ENCODE measurements at places on chromosomes 6 and 20.

GRCh38 chr6:125888989-125889656, 67.4 kb upstream of the HINT3 start:
- DNase-seq: peak; percentile 40

DNA sequence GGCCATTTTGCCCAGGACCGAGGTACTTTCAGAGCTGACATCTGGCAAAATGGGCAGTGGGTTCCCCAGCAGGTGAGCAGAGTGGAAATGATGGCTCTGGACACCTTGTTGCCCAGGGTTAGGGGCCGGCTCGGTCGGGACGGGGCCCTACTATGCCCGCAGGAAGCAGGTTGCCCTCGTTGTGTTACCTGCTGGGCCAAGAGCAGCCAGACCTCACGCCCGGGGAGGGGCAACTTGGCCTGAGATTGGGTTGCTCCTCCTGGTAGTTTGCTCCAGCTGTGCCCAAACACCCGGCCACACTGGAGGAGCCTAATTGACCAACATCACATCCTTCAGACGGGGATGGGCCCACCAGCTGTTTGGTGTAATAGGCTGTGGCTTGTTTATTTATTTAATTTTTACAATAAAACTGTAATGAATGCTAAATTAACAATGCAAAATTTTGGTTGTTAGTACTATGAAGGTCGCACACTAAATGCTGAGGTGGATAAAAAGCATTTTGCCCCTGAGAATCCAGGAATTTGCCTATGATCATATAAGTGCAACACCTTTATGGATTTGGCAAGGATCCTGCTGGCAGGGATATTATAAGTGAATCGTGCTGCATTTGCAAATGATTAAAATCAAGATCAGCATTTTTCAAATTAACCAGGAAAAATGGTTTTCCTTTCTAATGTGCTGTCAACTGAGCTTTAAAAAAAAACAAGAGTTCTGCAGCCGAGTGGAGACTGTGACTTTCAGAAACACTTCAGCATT, 26.6 kb upstream of the PCMTD2 start:
- DNase-seq: no peak

DNA sequence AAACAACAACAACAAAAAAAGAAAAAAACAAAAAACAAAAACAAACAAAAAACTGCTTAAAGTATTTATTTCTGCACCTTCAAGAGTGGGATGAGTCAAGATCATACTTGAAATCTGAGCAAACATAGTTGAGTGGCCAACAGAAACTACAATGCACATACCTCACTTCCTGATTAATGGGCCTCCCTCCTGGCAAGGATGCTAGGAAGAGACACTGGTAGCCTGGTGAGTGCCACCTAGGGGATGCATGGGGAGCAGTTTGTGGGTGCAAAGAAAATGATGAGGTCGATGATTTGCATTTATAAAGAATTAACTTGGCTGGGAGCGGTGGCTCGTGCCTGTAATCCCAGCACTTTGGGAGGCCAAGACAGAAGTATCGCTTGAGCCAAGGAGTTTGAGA, 808.1 kb downstream of the MAFB start:
- DNase-seq: peak; percentile 51

DNA sequence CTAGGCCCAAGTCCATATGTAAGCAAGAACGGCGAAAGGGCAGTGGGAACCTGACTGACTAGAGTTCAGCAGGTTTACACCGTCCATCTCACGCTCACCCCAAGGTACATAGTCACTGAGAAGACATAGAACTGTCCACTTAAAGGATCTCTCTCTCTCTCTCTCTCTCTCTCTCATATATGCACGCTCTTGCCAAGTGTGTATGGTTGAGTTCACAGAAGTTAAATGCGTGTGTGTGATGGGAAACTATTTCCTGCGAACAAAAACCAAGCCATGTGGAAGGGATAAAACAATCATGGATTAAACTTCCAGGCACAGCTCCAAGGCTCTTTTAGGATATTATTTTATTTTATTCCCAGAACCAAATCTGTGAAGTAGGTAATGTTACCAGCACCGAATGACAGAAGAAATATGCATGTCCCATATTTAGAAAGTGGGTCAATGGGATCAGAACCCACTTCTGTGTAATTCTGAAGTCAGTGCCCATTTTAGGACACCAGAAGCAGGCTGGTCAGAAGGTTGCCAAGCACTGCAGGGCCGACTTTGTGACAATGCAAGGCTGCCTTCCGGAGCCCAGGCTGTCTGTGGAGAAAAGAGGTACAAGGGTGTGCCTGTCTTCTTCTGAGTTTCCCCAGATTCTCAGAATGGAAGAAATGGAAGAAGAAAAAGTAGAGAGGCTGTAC, 49.2 kb upstream of the MAP7 start:
- DNase-seq: no peak

- peak; percentile 60 for DNase-seq
Measured at GRCh38 chr6:99522531-99522930, 7.3 kb upstream of the USP45 start.

- DNase-seq: no peak
Measured at GRCh38 chr20:32437391-32438074, 79.4 kb downstream of the ASXL1 start.

DNA sequence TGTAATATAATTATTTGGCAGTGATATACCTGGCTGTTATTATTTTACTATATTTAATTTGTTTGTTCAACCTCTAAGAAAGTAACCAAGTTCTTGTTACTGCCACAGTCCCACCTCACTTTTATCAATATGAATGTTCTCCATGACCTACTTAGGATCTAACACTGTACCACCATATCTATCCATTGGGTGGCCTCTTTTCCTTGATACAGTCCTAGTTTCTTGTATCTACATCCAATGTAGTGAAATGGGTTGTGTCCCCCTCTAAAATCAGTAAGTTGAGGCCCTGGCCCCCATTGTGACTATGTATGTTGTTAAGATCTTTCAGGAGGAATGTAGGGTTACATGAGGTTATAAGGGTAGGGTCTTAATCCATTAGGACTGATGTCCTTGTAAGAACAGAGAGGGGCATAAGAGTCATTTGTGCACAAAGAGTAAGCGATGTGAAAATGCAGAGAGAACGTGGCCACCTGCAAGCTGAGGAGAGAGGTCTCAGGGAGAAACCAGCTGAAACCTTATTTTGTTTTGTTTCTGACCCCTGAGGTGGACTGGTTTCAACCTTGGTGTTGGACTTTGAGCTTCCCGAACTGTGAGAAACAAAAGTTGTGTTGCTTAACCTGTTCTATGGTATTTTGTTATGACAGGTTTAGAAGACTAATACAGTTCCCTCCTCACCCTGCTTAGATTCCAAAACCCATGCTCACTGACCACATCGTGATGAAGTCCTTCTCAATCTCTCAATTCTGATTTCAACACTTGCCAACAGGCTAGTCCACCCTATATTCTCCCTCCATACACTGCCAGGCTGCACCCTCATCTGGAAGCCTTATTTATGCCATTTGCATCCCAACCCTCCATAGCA, 387.3 kb upstream of the EPHA7 start:
- no peak for DNase-seq

GRCh38 chr6:71228461-71229041, 60.1 kb upstream of the OGFRL1 start:
- DNase-seq: peak; percentile 78

DNA sequence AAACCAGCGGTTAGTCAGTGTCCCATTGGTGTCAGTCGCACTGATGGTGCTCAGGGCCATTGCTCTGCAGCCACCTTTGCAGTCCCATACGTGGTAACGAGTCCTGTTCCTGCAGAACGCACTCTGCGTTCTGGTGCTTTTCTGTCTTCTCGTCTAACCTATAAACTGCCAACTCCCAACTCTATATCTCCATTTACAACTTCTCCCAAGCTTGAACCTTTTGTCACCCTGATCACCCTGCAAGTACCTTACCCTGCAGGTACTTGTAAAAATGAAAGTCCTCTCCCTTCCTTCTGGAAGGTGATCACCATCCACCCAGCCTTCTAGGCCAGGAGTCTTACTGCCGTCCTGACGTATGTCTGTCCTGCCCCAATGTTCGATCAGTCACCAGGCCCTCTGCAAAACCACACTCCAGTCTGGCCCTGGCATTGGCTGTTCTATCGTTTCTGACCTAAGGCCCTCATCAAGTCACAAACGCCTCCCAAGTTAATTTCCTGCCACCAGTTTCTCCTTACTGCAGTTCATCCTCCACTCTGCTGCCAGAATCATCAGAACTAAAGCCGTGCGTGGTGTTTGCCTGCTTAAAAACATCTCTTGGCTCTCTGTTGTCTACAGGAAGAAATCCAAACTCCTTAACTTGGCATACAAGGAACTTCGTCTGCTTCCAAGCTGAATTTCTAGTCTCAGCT, 7.9 kb downstream of the RREB1 start:
- no peak for DNase-seq

DNA sequence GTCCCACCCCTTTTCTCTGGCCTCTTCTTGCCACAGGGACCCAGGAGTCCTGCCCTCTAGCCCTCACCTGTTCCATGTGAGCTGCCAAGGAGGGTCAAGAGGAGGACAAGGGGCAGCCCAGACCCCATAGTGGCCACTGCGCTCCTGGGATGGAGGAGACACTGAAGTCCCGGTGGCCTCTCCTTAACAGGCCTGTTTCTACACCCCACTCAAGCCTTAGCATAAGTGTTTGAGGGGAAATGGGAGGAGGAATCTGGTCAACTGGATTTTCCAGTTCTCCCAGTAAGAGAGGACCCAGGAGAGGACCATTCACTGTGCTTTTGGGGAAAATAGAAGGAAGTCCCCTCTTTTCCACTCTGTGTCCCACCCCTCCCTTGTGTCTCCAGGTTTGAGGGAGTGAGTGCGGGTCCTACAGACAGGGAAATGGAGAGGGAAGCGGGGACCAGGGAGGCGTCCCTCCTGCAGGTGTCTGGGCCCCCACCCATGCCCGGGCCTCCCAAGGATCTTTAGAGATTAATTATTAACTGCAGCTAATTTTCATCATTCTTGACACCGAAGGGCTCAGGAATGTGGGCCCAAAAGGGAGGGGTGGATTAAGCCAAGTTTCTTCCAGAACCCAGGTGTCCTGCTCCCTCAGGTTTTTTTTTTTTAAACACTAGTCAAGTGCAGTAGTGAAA, at the start of gene SFTA2:
Gene SFTA2 (minus strand): TSS at position 202 of the 677 bp plus-strand sequence. CDS start 74 bp downstream, at position 128.
- DNase-seq: no peak

DNA sequence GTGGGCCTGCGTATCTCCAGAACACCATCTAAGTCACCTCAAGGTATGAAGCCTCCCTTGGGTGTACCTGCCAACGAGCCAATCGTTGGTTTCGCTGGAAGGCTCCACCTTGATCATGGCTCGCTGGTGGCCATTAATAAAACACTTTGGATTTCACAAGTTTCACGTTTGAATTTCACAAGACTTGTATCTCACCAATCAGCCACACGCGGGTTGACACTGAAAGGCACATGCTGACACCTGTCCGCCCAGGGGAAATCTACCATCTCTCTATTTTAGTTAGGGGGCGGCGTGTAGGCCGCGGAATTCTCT, 586 bp upstream of the HMGA1 start:
- DNase-seq: no peak
